ENCODE measurements at places on chromosomes 2 and 18. TPM values are rescaled to one million over a fixed set of nuclear protein-coding genes. Genes with fewer than 3 reads are reported as not detected.
A peak's percentile ranks its signal among the peaks of the same experiment; 100 is the strongest.

Gene ST6GAL2
- 0.23 TPM for polyA plus RNA-seq

Gene TUBA4B
- not detected for polyA plus RNA-seq

Gene COA5
- 38.8 TPM for polyA plus RNA-seq

Gene DSG1
- not detected for polyA plus RNA-seq

Gene MYCN
- not detected for polyA plus RNA-seq

Gene MERTK
- polyA plus RNA-seq: 6.2 TPM

Gene BCL2
- polyA plus RNA-seq: 2.8 TPM

Gene IMPA2
- 88.1 TPM for polyA plus RNA-seq

Gene TCF7L1
- polyA plus RNA-seq: 4.8 TPM

Gene CFC1
- polyA plus RNA-seq: 0.69 TPM

Gene CXCR1
- 1.2 TPM for polyA plus RNA-seq

DNA sequence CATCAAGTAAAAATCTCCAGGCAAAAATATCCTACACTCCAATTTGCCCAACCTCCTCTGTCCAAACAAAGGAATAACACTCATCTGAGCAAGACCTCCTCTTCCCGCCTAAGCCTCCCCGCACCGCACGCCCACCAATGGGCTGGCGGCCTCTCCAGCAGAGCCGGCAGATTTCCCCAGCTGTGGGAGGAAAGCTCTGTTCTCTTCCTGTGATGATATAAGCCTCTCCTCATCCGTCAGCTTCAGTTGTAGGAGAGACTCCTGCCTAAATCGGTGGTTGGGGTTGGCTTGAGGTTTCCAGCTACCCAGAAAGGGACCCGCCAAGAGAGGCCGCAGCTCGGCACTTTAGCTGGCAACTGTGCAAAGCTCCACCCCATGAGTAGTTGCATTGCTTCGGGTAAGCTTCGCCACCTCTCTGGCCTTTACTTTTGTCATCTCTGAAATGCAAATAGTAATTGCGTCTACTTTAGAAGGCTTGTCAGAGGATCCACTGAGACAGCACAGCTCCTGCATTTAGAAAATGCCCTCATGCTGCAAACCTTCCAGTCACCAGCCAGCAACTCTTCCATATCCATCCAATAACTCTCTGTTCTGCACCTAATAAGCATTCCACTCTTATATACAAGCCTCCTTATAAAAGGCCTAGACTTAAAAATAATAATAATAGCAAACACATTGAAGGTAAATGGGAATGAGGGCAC is 146.4 kb downstream of the MYT1L start:
- no peak for DNase-seq

DNA sequence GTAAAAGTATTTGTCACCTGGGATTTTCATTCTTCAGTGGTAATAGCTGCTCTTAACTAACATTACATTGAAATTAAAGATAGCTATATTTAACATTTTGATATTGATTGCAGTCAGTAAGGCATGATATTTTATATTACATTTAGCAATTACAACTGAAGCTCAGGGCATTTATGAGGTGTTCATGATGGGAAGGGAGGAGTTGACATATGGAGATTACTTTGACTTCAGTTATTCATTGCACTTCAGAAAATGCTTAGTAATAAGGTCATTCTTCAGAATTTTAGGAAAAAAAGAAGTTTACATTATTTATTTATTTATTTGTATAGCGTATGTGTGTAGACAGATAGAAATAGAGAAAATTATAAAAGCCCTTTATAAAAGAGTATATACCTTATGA is 352.0 kb downstream of the GALNT13 start:
- no peak for DNase-seq

DNA sequence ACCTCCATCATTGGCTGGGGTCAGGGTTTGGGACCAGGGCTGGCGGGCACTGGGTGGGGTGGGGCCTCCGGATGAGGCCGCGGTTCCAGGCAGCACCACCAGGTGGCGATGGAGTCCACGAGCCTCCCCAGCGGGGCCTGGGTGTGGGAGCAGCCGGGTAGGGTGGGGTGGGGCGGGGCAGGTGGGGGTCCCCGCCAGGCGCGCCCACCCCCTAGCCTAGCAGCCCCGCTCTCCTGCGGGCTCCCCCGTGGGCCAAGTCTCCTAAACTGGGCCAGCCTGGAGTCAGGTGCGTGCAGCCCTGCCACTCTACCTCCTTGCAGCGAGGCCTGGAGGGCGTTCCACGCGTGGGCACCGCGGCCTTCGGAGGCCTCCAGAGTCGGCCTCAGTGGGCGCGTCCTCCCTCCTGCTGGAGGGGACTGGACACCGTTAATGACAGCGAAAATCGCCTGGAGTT is 187.5 kb downstream of the TWIST2 start:
- DNase-seq: peak; percentile 76

DNA sequence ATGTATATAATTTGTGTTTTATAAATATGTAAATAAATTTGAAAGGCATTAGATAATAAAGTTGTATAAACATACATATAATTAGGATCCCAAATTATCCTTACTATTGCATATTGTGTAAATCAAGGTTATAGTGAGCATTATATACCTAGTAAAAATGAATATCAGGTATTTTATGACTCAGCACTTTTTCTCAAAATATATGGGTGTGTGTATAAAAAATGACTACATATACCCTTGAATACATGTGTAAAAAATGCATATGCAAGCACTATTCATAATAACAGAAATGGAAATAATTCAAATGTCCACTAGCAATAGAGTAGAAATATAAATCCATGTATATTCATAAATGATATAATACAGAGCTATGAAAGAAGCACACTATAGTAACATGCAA is 870.9 kb upstream of the CNTNAP5 start:
- DNase-seq: no peak

DNA sequence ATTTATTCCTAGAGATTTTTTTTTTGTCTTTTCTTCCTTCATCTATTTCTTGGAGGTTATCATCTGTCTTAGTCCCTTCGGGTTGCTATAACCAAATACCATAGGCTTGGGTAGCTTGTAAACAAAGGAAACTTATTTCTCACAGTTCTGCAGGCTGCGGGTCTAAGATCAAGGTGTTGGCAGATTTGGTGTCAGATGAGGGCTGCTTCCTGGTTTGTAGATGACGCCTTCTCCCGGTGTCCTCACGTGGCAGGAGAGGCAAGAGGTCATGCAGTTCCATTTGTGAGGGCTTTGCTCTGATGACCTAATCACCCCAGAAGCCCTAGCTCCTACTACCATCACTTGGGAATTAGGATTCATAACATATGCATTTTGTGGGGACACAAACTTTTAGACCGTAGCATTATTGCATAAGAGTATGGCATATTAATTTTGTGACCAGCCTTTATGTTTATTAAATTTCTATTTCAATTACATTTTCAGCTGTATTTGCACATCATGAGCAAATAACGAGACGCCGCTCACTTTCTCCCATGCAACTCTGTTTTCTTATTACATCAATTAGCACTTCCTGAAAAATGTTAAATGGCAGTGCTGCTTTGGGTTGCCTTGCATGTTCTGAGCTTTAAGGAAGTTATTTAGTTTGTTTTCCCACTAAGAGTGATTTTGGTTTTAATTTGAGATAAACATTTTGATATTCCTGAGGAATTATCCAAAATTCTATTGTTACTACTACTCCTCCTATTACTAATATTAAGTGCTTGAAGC is 246.4 kb upstream of the HDAC4 start:
- DNase-seq: no peak

DNA sequence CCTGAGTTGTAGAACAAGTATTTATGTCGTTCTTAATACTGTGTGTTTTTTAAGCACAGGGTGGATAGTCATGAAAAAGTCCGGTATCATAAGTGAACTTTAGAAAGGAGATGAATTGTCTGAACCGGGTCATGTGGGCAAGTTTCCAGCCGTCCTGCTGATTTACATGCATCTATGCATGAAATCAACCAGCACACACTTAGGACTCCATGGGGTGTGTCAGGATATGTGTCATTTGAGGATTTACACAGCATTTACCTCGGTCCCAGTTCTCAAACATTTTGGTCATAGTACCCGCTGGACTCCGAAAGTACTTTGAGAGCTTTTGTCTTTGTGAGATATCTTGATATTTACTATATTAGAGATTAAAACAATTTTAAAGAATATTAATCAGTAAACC is 47.5 kb upstream of the TWSG1 start:
- no peak for DNase-seq

- no peak for DNase-seq
These were observed 60.0 kb downstream of the TNS1 start for GRCh38 chr2:217942731-217943335.

DNA sequence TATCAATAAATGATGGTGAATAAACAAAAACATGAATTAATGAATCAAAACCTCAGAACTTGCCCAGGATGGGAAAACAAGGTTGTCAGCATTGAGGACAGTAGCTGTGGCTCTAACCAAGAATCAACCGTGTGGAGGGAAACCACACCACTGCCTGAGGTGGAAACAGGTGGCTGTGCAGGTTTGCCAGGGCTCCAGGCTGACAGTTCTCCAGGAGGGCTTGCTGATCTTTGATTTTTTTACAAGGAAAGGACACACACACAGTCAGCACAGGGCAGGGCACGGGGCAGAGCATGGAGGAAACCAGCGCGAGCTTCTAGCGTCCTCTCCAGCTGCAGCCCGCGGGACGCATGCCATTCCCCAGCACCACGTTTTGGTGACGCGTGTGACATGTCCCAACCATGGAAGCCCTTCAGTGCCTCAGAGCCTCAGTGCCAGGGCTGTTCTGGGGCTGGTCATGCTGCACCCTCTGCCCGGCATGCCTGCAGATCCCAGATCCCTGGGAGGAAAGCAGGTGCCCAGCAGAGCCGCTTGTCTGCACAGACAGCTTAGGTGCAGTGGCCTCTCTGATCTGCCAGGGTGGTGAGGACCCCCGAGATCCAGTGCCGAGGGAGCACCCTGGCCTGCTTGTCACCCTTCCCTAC is 15.8 kb upstream of the AGXT start:
- DNase-seq: no peak

DNA sequence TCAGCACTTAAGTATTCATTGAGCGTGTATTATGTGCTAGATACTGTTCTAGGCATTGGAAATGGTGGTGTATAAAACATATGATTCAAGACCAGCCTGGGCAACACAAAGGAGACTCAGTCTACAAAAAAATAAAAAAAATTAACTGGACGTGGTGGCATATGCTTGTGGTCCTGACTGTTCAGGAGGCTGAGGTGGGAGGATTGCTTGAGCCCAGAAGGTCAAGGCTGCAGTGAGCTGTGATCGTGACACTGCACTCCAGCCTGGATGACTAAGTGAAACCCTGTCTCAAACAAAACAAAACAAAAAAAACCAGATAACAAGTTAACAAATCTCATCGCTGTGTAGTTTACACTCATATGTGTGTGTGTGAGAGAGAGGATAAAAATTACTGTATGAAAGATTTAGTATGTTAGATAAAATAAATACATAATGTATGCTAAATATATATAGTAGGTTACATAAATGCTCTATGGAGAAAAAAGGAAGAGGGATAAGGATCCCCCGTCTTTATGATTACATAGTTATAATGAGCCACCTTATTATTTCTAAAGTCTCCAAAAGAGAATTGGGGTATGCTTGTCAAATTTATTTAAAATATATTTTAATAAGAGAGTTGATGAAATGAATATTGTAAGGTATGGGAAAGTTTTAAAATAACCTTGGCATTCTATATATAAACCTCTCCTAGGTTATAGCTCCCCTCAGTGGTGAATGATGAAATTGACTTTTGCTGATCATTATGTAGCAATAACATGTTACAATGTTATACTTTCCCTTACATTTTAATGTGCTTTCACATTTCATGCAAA is 69.2 kb downstream of the EHBP1 start:
- DNase-seq: peak; percentile 63

DNA sequence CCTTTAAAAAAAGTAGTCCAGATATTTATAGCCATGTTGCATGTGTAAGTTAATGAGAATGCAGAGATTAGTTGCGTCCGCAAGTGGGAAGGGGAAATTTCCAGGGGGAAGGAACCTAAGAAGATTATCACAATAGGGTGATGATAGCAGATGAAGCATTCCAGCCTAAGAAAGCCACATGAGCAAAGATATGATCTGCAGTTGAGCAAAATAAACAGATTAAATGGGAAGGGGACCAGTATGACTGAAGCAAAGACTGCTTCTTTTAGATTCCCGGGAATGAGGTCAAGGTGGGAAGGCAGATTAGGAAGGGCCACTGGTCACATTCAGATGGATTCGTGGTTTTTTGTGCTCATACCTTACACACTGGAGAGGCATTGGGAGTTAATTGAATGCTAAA is 154.6 kb upstream of the CDH2 start:
- DNase-seq: no peak

DNA sequence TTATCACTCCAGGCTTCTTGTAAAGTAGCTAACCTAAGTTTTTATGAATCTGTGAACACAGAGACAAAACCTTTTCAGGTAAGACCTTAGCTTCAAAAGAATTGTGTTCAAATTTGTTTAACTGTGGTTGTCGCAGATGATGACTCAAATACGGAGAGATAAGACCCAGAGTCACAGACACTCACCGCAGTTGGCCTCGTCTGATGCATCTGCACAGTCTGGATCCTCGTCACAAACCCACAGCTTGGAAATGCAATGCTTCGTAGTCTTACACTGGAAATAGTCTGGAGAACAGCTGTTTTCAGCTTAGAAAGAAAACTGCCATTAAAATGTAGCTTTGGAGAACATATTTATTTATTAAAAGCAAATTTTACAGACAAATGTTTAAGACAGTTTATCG is 1662.1 kb upstream of the NXPH2 start:
- no peak for DNase-seq

DNA sequence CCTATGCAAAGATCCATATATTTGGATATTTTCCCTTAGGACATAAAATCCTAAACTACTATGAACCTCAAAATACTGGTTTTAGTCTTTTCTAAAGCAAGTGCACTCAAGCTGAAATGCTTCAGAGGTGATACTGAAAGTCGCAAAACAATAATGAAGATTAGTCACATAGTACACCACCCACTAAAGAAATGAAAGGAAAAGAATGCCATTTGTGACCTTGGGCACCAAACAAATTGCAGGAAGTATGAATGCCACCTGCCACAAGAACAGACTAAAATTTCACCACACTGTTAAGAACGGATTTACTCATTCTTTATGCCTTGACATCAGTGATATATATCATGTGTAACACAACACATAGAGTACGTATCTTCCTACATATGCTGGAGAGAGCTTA is 161.5 kb downstream of the ZNF521 start:
- no peak for DNase-seq

DNA sequence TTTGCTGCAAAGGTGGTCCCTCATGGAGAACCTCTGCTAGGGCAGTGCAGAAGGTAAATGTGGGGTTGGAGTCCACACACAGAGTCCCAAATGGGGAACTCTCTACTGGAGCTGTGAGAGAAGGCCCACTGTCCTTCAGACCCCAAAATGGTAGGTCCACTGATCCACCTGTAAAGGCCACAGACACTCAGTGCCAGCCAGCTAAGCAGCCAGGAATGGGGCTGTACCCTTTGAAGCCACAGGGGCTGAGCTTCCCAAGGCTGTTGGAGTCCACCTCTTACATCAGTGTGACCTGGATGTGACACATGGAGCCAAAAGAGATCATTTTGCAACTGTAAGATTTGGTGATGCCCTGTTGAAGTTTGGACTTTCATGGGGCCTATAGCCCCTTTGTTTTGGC is 252.4 kb upstream of the GULP1 start:
- no peak for DNase-seq
